RWPE1 (cell line): ENCODE measurements at places on chromosomes 5 and 9.
A peak's percentile ranks its signal among the peaks of the same experiment; 100 is the strongest.

- DNase-seq = no peak
Measured at GRCh38 chr5:168874713-168875380, 295.7 kb upstream of the PANK3 start.

- no peak for DNase-seq
Measured at GRCh38 chr5:18159331-18159730, 525.1 kb downstream of the TAF11L14 start.

- no peak for DNase-seq
Measured at GRCh38 chr9:121985792-121986494, 107.2 kb downstream of the TTLL11 start.

DNA sequence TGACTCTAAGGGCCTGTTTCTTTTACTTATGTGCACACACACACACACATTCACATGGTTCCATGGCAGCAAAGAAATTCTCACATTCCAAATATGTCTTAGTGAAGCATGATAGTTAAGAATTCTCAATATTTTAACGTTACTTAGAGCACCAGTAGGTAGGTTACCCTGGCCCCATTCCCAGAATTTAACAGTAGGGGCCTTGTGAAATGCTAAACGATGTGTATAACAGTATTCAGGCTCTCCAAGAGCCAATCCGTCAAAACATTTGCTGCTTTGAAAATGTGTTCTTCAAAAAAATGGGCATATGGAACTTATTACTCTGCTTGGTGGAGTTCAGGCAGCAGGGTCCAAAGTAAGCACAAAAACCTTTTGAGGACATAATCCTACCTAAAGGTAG, 93.7 kb upstream of the DAB2 start:
- no peak for DNase-seq

DNA sequence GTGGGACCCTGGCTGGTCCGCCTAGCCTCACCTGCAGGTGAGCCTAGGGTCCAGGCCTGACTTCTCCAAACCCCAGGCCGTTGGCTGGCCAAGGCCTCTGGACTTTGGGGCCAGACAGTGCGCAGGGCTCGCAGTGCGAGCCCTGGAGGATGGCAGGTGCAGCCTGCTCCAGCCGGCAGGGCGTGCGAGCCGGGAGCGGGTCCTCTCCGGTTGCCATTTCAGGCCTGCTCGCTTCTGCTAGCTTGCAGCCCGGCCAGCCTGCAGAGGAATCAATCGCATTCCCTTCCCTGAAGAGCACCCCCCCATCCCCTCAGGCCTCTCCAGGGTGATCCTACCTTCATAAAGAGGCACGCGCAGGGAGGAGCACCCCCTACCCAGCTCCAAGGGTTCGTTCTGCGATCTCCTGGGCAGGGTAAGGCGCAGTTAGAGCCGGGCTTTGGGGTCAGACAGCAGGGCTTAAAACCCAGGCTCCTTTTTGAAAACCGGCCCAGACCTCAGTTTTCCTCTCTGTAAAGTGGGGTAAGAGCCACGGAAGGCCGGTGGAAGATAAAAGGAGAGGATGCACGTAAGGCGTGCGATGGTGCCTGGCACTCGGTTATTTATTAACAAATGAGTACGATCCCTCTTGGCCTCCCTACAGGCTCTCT, 6.2 kb downstream of the BARHL1 start:
- no peak for DNase-seq

DNA sequence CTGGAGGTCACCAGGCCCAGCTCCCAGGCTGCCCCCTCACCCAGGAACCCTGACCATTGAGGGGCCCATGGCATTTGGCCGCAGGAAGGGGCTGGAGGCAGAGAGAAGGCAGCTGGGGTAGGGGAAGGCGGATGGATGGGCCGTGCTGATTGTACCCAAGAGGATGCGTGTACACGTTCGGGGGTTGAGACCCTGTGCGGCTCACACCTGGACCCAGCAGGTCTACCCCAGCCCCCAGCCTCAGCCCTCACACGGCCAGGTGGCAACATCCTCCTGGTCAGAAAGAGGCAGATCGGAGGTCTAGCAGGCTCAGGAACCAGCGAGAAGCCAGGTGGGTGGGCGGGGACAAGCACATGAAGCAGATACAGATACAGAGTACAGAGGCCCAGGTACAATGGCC, 33.7 kb downstream of the NACC2 start:
- DNase-seq = no peak

GRCh38 chr9:28073270-28073669, 500.0 kb upstream of the C9orf72 start:
- peak; percentile 34 for DNase-seq

DNA sequence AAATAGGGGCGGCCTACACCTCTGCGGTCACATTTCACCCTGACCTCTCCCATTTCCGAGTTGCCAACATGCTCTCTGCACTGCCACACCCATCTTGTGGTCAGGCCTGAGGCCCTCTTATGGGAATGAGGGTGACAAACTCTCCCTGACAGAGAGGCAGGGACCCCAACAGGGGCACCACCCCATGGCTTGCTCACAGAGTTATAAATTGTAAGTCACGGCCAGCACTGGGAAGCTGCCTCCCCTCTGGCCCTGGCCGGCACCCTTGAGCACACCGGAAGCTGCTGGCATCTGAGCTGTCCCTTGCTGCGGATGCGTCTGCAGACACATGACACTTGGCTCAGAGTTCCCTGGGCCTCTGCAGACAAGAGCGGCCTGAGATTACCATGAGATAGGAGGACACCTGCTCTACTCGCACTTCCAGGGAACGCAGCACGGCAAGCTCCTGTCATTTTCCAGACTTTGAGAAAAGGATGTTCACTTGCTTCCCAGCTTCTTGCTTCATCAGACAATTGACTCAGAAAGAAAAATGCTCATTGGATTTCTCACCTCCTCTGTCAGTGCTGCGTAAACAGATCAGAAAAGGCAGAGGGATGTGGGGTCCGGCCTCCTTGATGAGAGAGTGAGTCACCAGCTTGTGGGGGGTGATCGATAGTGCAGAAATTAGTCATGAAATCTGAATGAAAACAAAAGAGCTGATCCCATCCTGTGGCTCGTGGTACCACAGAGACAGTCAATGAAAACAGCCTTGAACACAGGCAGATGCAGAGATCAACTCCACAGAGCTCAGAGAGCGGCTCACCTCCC, 269.8 kb downstream of the SYK start:
- DNase-seq = peak; percentile 60

DNA sequence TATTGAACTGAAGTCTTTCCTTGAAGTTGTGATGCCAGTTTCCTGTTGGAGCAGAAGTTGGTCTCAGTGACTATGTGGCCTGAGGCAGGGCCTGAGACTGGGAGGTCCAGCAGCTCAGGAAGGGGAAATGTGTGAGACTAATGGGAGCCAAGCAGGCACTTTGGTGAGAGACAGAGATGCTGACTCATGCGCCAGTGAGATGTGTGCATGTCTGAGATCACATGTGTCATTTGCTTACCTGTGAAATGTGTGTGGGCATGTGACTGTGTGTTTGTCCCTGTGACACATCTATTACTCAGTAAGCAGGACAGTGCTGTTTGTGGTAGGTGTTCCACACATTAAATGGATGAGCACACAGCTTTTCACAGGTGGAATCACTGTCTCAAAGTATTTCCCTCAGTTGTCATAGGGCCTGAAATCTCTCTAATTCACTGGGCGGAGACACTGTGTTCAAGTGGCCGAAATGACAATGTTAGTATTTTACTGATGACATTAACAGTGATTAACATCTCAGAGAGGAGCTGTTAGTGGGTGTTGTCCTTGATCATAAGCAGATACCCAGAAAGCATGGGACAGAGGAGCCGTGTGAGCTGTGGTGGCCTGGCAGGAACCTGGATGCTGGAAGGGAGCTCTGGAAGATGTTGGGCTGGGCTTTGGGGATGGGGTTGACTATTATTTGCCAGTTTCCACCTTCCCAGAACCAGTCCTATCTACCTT, 7.4 kb downstream of the NPR2 start:
- DNase-seq = peak; percentile 75

DNA sequence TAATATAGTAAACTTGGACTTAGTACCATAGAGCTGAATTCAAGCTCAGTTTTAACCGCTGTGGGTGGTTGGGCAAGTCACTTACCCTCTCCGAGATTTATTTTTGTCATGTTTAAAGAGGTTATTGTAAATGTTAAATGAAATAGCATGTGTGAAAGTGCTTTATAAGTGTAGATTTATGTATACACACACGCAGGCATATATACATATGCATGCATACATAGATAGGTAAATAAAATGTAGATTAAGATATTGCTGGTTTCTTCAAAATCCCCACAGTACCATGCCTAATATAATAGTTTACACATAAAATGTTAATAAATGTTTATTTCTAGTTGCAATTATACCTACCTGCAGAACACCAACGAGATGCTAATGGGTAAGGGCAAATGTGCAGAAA, 164.5 kb upstream of the EGFLAM start:
- no peak for DNase-seq

DNA sequence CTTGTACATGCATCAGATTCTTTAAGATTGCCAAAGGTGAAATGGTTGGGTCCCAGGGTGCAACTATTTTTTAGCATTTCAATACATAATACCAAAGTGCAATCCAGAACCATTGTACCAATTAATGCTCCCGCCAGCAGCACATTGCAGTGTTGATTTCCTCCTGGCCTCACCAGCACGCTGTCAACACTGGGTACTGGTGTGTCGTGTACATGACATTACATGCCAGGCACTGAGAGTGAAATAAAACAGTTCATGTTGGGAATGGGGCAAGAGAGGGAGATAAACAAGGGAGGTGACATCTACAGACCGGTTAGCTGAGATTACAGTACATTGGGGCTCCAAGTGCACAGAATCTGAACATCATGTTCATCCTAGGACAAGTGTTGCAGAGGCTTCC, 37.8 kb downstream of the HMGCS1 start:
- no peak for DNase-seq

- peak; percentile 98 for DNase-seq
Measured at GRCh38 chr9:21334701-21335632, at the start of gene KLHL9. Gene KLHL9 (minus strand): TSS chr9:21335404. CDS start chr9:21334859, 545 bp downstream.

- no peak for DNase-seq
Measured at GRCh38 chr5:12385095-12385494, 480.8 kb upstream of the CTNND2 start.

DNA sequence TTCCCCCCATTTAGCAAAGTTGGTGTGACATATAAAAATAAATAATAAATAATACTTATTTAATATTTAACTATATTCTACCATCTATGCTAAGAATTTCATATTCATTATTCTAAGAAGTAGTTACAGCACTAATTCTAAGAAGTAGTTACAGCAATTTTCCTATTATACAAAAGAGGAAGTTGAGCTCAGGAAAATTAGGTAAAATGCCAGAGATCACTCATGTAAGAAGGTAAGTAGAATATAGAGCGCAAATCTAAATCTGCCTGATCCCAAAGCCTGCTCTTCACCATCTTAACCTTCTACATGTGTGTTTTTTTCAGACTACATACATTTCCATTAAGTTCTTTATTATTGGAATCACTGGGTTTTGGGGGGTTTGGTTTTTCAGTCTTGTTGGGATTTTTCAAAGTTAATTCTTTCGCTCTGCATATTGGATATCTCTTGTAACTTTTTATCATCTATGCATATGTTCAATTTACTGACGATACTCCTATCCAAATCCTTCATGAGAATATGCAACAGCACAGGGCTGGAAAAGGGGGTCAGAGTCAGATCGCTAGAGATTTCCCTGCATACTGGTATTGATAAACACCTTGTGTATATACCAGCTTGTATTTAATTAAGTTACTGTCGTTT, 852.1 kb downstream of the MAT2B start:
- no peak for DNase-seq

GRCh38 chr9:100370064-100370723, 17.5 kb upstream of the TEX10 start:
- DNase-seq = no peak

DNA sequence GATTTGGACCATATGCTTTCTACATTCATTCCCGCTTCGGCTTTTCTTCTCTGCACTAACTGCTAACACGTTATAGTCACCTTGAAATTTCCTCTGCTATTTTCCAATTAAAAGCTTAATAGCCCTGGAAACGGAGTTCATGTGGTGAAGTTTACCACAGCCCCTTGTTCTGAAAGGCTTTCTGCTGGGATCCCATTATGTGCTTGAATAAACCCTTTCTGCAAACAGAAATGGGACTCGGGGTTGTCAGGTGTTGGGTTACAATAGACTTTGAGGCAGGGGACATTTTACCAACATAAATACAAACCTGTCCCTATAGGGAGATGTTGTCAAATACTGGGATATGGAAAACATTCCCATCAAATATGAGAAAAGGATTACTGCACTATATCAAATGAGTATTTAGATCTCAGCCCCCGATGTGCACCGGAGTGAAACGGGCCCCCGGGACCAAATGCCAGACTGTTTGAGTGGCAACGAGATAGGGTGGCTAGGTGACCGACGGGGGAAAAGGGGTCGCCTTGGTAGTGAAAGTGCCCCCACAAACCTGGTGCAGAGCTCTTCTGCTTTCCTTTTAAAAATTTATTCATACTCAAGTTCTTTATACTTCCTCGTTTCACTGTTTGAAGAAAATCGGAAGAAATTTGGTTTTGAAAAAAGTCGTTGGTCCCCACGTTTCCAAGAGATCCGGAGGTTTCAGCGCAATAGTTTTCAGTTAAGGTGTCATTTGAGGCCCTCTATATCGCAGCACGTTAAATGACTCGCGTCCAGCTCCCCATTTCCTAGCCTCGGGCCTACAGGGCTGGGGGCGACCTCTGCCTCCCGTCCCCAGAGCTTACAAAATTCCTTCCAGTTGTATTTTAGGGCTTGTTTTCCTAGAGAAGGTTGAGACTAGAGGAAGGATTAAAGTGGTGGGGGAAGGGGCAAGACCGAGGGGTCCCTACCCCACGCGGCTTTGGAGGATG, 2.1 kb upstream of the DMRT3 start:
- DNase-seq = no peak

DNA sequence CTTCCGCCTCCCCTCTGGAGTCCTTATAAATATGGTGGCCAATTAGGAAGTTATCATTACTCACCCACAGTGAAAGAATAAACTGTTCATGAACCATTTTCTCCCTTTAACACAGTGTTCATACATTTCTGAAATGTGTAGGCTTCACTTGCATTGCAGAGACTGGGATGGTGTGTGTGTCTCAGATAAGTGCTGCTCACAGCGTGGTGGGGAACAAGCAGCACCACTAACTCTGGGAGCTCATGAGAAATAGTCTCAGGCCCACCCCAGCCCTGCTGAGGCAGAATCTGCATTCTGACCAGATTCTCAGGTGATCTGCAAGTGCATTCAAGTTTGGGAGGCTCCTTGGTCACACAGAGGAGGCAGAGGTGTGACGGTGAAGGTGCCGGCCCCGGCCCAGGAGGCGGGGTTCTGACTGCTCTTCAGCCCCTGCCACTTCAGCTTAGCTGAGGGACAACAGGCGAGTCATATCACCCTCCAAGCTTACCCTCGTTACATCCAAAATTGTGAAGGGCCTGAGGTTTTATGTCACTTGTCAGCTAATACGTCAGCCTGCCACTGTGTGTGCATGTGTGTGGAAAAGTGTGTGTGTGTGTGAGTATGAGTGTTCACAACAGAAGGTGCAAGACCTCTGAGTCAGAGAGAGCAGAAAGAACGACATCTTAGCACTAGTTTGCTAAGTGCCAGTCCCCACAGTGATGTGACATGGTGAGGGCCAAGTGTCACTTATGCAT, 34.7 kb downstream of the DAP start:
- no peak for DNase-seq

DNA sequence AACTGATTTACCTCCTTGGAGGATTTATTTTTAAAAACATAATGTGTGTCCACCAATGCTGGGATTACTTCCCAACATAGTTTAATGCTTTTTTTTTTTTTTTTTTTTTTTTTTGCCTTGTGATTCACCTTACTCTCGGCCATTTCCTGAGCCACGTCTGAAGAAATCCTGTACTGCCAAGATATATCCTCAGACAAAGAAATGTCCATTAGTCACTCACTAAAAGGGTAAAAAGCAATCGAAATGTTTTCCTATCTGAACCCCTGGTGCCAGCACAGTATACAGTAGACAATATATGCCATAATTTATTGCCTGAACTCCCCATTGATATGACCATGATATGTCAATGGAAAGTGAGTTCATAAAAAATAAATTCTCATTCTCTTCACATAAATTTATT, 344.1 kb downstream of the BNC2 start:
- DNase-seq = peak; percentile 26
